Urinary bladder (tissue), 4 donors: ENCODE measurements at places on chromosomes 7 and 10. TPM values are rescaled to one million over a fixed set of nuclear protein-coding genes. Genes with fewer than 3 reads are reported as not detected.

The NUTM2D gene
- total RNA-seq: 1.5 TPM

The CUBN gene
- 6.1 TPM for total RNA-seq

The DENND2A gene
- 34.4 TPM for total RNA-seq

The NPFFR1 gene
- total RNA-seq: 0.05 TPM

The WNT8B gene
- 0.11 TPM for total RNA-seq

The UBTD1 gene
- 3.5 TPM for total RNA-seq

The CCDC146 gene
- 25.7 TPM for total RNA-seq

The WIPF3 gene
- 0.95 TPM for total RNA-seq

The HKDC1 gene
- not detected for total RNA-seq

The ADRA2A gene
- total RNA-seq: 3.6 TPM

The WEE2 gene
- total RNA-seq: 0.42 TPM

The OR2A14 gene
- not detected for total RNA-seq

GRCh38 chr10:18658271-18659124 lies 733 bp upstream of the ARL5B start:
- no peak for DNase-seq

GRCh38 chr7:110090110-110090820 lies 1000.7 kb upstream of the LRRN3 start:
- DNase-seq: no peak

- no peak for DNase-seq
Measured at GRCh38 chr7:3326246-3326645, 25.2 kb downstream of the SDK1 start.

DNA sequence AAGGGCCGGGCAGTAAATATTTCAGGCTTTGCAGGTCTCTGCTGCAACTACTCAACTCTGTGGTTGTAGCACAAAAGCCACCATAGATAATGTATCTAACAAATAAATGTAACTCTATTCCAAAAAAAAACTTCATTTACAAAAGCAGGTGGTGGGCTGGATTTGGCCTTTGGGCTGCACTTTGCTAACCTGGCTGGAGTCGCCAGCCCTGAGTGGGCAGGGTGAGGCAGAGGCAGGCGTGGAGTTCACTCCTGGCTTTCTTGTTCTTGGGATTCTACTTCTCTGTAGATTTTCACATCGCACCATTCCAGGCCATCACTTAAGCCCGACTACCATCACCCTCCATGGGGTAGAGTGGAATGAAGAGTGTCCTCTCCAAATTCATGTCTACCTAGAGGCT lies 367.6 kb upstream of the MGMT start:
- DNase-seq: no peak

DNA sequence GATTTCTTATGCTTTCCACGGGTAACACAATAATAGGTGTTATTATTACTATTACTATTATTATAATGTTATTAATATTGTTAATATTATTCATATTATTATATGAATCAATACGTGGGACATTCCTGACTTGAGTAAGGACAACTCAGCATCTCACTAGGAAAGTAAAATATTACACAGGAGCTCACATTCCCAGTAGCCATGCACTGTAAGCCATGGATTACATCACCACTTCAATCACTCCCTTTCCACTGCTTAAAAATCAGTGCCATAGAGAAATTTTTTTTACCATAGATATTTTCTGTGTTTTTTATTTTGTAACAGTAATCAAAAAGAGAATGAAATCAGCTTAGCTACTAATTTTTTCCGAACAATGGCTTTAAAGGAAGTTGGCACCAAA lies 68.5 kb upstream of the DGKI start:
- no peak for DNase-seq

DNA sequence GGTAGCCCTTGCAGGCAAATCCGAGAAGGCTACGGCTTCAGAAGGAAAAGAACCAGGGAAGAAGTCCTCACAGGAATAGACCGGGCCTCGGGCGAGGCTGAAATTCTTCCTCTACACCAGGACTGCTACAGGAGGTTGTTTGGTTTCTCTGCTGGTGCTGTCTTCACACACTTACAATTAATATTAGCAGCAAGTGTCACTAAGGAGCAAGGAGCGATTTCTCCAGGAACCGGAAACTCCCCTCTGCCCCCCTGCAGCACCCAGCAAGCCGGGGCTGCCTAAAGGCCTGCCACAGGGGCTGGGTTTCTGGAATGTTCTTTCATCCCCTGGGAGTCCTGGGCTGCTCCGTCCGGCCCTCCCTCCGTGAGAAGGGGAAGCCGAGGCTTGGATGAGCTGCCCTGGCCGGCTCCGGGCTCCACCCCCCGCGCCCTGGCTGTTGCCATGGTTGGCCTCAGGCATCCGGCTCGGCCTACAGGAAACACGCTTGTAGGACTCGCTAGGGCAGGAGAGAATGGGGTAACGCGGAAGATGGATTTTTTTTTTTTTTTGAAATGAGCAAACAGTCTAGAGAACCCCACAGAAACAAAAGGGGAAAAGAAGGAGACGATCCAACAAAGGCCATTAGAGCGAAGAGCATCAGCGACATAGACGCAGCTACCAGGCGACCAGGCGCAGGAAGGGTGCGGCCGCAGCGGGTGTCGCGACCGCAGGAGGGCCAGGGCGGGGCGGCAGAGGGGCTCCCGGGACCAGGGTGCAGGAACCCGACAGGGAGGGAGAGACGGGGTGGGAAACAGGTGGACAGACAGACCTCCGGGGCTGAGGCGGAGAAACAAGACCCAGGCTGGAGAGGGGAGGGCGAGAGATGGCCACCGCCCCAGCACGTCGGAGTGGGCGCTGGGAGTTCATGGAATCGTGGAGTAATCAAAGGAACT lies 33.0 kb downstream of the EN2 start:
- no peak for DNase-seq

GRCh38 chr7:126411821-126412383 lies 840.8 kb downstream of the GRM8 start:
- DNase-seq: no peak

GRCh38 chr7:94190599-94191061 lies 186.5 kb upstream of the BET1 start:
- no peak for DNase-seq

DNA sequence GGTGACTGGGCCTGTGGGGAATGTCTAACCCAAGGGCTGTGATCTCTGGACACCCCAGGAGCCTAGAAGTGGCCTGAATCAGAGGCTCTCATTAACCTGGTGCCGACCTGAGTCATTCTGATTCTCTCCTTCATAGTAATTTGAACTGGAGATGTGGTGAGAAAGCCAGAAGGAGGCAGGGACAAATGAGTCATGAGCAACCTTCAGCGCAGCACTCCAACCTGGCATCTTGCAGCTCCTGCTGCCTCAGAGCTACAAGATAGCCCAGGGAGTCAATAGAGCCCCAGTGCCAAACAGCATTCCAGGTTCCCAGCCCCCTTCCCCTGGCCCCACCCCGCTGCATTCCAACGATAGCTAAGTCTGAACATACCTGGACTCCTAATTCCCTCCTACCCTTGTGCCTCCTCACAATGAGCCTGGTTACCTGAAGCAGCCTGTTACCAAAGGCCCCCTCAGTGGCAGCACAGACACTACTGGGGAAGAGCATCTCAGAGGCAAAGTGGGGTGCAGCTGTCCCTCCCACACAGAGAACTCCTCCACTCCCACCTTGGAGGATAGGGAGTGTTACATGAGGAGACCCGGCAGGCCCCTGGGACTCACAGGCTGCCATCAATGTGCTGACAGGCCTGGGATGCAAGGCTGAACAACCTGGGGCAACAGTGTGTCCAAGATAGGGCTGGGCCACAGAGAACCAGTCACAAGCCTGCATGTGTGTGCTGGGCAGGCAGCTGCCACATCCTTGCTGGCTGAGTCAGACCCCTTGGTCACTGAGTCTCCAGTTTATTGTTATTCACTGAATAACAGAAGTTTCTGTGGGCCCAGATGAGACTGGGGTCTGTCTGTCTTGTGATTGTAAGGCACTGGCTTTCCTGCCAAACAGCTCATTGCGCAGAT lies 76.8 kb upstream of the LEP start:
- no peak for DNase-seq

DNA sequence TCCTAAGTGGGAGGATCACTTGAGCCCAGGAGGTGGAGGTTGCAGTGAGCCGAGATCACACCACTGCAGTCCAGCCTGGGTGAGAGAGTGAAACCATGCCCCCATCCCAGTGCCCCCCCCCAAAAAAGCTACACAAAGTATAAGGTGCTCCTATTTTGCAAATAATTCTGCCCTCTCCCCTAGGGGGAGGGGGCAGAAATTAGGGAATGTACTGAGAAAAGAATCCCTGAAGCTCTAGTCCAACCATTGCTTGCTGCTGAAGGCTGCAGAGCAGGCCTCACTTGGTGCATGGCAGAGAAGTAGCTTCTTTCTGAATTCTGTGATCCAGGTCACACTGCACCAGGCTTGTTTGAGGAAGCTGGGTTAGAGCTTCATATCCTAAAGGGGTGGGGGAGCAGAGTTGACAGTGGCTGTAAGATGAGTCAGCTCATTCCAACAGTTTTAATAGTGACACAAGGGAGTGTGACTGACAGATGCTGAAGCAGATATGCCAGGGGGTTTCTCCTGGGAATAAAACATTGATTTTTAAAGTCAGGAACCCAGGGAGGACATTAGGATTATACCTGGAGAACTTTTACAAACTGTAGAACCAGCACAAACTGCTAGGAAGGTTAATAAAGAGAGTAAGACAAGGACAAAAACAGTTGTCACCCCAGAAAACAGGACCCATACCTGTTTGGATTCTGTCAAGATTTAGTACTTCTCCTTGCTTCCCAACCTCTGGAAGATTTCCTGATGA lies 32.8 kb upstream of the STRIP2 start:
- no peak for DNase-seq

- DNase-seq: no peak
Measured at GRCh38 chr10:78700816-78701520, 367.8 kb upstream of the ZMIZ1 start.

DNA sequence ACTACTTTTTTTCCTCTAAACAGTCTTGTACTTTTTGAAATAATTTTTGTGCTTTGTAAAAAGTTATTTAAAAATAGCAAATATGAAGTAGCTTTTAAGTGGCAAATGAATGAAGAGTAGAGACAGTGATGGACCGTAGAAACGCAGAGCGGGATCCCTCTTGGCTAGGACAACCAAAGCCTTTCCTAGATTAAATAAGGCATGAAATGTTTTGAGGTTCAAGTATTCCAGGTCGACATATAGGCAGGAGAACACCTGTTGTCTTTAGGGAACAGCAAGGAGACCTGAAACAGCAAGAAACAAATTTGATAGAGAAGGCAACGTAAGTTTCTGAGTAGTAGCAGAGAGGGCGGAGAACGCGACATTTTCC lies 662 bp upstream of the PPRC1 start:
- DNase-seq: no peak

GRCh38 chr7:98398567-98399372 lies 2.1 kb downstream of the BAIAP2L1 start:
- DNase-seq: no peak

- DNase-seq: no peak
Measured at GRCh38 chr10:59104186-59104585, 72.3 kb upstream of the PHYHIPL start.

GRCh38 chr7:74464931-74465886 lies 11.5 kb downstream of the GTF2IRD1 start:
- no peak for DNase-seq
